Activated CD8-positive, alpha-beta memory T cell treated with anti-CD3 and anti-CD28 coated beads, Interleukin-2, amount 50 U/mL, for 4 hours (primary cell): ENCODE measurements at places on chromosomes 6 and 20.

- DNase-seq = no peak
Observed at GRCh38 chr20:19251958-19252357, 39.5 kb downstream of the SLC24A3 start.

DNA sequence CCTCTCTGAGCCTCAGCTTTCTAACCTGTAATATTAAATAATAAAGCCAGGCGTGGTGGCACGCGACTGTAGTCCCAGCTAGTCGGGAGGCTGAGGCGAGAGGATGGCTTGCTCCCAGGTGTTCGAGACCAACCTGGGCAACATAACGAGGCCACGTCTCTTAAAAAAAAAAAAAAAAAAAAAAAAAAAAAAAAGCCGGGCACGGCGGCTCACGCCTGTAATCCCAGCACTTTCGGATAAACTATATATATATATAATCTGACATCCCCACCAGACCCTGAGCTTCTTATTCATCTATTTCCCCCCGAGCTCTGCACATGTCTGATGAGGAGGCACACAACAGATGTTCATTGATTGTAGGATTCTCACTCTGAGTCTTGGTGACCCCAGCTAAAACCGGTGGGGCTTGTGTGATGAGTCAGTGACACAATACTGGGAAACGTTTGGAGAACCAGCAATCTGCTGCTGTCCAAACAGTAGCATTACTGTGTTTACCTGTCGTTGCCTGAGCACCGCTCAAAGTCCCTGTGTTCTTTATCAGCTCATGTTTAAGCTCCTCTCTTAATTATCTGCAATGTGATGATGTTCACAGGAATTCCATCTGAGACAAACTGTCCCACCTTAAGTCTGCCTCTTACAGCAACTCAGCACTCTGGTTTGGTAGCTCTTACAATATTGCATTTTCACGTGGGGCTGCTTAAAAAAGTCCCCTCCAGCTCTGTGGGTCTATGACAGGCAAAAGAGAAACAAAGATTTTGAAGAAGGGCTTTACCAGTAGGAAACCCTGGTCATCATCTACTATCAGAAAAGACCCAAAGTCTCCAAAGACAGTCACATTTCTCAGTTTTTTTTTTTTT is 1.0 kb upstream of the SPATA2 start:
- DNase-seq = no peak

- no peak for DNase-seq
Observed at GRCh38 chr6:36242161-36242560, 27.7 kb upstream of the PNPLA1 start.

DNA sequence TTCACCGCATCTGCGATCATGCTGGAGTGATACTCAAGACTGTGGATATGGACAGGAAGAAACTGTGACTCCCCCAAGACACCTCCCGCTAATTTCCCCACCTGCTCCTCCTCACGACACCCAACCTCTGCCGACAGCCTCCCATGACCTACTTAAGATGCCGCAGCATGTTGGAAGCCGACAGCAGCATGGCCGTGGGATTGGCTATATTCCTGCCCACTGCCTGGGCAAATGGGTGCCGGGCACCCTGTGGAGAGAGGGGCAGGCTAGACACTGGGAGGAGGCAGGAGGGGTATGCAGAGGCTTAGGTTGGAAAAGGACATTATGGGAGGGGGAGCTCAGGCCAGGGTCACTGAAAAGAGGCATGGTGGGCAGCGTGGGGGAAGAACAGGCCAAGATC is 4.5 kb downstream of the IDH3B start:
- DNase-seq = no peak

DNA sequence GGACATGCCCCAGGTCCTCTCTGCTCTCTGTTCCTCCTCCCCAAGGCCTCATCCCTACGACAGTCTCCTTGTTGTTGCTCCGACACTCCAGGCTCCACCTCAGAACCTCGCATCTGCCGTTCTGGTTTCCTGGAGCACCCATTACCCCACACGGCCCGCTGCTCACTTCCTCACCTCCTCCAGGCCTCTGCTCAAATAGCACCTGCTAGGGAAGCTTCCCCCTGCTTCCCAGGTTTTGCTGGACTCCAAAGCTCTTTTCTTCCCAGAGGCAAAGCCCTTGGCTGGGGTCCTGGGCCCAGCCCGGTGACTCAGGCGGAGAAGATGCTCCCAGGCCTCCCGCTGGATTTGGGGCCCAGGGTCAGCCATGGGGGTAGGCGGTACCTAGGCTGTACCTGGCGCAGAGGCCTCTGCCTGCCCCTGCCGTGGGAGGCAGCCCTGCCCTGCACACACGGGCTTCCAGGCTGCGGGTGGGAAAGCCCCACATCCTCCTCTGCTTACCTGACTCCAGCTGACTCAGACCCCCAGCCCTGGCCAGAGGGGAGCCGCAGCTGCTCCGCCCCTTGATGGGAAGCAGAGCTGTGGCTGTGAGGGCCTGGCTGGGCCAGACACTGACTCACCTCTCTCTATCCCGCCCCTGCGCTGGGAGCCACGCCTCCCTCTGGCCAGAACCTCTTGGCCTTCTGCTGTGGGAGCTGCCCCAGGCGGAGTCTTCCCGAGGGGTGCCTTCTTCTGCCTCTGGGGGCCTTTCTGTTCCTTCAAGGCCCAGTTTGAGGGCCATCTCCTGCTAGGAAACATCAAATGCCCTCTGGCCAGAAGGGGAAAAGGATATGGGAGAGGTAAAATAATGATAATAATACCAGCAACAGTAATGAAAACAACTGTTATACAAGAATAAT is 130.5 kb downstream of the CEBPB start:
- DNase-seq = no peak

DNA sequence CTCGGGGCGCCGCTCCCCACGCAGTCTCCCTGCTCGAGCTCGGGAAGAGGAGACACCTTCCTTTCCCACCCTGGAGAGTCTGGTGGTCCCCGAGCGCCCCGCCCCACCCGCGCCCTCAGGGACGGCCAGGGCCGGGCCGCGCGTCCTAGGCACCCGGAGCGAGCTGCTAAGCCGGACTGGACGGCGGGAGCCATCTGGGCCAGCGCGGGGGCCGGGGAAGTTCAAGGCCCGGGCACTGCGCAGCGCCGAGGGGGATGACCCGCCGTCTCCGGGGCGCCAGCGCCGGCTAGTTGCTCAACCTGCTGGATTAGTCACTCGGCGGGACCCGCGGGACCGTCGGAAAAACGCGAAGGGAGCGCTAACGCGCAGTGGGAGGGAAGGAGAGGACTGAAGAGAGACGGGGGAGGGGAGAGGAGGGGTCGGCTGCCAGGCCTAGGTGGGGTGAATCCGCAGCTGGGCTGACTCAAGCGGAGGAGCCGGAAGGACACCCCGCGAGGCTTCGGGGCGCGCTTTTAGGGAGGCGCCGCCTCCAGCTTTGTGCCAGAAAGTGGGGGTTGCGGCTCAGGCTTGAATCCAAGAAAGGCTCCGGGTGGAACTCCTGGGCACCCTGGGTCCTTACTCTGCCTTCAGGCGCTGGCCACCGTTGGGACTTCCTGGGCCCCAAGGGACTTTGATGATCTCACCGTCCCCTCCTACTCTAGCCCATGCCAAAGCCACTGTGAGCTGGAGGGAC is 75.7 kb upstream of the FOXP4 start:
- DNase-seq = peak; percentile 26

GRCh38 chr6:32845384-32845884 is 1.6 kb upstream of the PSMB8 start:
- DNase-seq = peak; percentile 40
